ENCODE measurements at places on chromosomes 4 and X.

DNA sequence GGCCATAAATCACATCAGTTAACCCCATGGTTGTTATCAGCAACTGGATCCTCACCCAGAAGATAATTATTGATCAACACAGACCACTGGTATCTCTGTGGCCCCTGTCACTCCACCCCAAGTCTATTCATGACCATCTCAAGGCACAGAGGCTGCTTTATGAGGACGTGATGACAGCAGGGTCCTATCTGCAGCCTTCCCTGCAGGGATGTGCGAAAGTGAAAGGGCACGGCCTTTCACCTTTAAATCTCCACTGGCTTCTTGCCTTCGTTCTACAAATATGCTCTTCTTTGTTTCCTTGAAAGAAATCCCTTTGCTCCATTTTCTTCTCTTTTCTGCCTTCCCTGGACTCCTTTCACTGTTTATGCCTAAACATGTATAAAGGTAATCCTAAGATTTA, 170.6 kb upstream of the EDNRA start:
- no peak for DNase-seq

- no peak for DNase-seq
Observed at GRCh38 chr4:7419961-7420660, 14.6 kb downstream of the PSAPL1 start.

DNA sequence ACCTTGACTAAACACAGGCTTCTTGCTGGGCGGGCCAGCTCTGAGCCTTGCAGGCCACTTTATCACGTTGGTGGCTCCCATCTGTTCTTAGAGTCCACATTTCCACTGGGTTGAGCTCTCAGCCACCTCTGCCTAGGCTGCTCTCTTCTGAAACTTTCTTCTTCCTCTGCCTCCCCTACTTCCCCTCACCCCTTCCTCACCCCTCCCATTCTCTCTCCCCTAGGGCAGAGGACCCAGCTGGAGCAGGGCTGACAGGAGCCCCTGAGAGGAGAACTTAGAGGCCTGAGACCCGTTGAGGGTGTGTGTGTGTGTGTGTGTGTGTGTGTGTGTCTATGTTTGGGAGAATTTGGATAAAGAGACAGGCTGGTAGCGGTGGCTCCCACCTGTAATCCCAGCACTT, 19.9 kb upstream of the TMSB4X start:
- DNase-seq = no peak

DNA sequence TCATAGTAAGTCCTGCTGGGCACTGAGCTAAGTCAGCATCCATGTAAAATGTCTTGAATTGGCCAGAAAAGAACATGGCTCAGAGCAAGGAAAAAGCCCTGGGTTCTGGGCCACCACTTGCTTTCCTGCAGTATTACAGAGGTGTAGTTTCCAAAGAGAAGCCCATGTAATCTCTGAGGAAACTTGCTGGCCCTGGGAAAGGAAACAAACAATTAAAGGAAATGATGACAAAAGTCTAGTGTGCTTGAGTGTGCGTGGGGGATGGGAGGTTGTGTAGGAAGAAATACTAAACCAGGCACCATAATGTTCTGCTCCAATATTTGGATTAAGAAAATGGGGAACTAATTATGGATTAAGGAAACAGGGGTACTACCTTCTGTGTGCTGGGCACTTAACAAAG, 39.5 kb upstream of the SMIM10L2A start:
- no peak for DNase-seq

Measured in epithelial cell of esophagus (primary cell).